ENCODE measurements at places on chromosomes 16 and 17.
A peak's percentile ranks its signal among the peaks of the same experiment; 100 is the strongest.

DNA sequence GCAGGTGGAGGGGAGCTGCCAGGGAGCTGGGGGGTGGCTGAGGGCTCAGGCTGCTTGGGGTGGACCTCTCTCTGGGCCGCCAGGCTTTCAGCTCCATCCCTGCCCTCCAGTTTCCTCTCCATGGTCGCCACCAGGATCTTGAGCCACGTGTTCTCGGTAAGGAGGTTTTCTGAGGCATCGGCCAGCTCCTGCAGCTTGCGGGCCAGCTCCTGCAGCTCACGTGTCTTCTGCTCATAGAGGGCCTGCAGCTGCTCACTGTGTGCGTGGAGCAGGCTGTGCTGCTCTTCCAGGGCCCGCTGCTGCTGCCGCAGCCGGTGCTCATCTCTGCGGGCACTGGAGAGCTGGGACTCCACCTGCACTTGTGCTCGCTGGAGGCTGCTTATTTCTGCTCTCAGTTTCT is 11.0 kb downstream of the SNN start:
- DNase-seq, result no peak

GRCh38 chr16:84607694-84608093 is 10.2 kb downstream of the COTL1 start:
- peak; percentile 2 for DNase-seq

- no peak for DNase-seq
Observed at GRCh38 chr17:32565401-32565800, 78.6 kb downstream of the CDK5R1 start.

- no peak for DNase-seq
Observed at GRCh38 chr17:36111068-36111490, 7.5 kb downstream of the CCL4 start.

GRCh38 chr17:75783803-75784472 is 668 bp upstream of the UNK start:
- no peak for DNase-seq
